ENCODE measurements at places on chromosomes 3 and 15.

GRCh38 chr15:91517491-91518200 is 335.9 kb upstream of the SLCO3A1 start:
- DNase-seq, result no peak

DNA sequence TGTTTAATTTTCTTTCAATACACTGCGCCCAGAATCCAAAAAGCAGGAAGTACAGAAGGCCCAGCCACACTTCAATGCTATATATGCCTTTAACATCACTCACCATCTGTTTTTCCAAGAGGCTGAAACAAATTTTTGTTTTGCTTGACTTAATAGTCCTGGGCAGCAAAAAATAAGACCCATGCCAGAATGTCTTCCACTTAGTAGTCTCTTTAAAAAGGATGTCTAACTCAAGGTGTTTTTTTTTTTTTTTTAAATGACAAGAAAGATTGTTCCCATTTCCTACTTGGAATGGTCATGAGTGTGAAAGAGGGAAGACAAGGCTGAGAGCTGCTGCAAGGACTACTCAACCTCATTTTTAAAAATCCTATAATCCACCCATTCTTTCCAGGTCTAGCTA is 590.3 kb upstream of the SGO1 start:
- no peak for DNase-seq

DNA sequence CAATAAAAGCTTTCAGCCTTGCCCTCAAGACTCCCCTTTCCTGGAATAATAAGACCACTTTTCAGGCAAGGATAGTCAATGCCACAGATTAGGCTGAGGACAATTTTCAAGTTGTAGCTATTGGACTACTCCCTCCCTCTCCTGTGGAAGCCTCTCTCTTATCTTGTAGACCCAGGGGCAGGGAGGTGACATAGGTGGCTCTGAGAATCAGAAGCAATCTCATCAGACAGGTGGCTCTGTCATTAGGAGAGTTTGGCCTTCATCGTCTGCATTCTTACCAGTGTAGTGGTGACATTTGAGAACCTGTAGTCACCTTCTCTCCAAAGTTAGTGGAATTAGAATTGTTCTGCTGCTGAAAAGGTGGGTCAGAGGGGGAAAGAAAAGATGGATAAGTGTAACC is 80.0 kb downstream of the LARS2 start:
- DNase-seq, result no peak

- no peak for DNase-seq
These were observed 966 bp upstream of the PKM start for GRCh38 chr15:72231833-72232478.
